Breast epithelium (tissue), 4 donors: ENCODE measurements at places on chromosomes 2 and 18. TPM values are rescaled to one million over a fixed set of nuclear protein-coding genes. Genes with fewer than 3 reads are reported as not detected.

Gene HOXD1
- total RNA-seq, result 1.3 TPM

Gene TUBB8B
- total RNA-seq, result not detected

Gene FBLN7
- 9.2 TPM for total RNA-seq

Gene ASXL3
- 0.98 TPM for total RNA-seq

Gene CERKL
- total RNA-seq, result 0.29 TPM

Gene KCNF1
- total RNA-seq, result 0.29 TPM

DNA sequence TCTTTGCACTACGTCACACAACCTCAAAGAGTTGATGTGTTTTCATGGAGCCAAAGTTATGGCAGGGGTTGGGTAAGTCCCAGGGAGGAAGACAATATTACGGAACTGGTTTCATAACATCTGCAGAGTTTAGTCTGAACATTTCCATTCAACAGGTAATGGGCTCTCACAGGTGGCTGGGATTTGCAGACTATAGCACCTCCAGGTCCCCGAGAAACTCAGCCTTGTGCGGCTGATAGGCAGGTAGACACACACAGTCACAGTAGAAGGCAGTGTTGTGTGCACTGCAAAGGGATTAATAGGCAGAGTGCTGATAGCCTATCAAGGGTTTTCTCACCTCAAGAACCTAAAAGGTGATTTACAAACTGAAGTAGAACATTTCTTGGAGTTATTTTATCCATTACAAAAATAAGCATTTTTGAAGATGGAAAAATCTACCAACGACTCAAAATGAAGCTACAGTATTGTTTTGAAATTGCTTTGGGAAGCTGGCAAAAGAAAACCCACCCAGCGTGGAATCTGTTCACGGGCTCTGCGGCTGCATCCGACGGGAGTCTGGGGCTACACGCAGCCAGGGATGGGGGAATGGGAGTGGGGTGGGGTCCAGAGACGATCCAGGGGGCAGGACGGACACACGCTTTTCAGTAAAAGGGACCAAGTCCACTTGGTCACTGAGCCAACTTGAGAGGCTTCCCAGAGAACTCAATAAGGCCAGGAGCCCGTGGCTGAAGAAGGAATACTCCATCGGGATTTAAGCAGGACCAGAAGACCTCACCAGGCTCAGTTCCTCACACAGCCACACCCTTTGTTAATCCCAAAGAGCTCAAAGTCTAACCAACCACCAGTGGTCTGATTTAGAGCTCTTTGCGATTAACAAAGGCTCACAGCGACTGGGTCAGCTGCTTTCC is 82.9 kb downstream of the CHRNA1 start:
- DNase-seq, result no peak
- H3K4me1 ChIP-seq, result no peaks in the 10 kb centered on the region
- H3K27me3 ChIP-seq, result no peaks in the 10 kb centered on the region
- peak overlapping the region; percentile 90 for H3K27ac ChIP-seq

DNA sequence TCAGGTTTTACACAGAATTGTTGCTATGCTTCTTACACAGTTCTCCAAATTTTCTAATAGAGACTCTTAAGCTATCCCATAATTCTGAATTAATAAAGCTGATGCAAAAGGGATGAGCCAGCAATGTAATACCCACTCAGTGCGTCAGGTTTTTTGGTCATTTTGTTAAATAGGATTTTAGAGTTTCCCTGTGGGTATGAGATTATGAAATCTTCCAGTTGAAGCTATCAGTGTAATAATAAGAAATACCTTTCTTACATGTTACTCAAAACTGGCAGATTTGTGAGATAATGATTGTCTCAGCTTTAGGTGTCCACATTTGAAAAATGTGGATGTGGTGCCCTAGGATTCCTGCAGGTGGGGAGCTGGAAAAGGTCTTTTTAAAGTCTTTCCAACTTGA is 44.5 kb downstream of the SOCS6 start:
- DNase-seq, result no peak
- H3K36me3 ChIP-seq, result no peaks in the 10 kb centered on the region
- no peak overlapping the region for H3K27ac ChIP-seq
- no peak overlapping the region for H3K4me3 ChIP-seq
- H3K27me3 ChIP-seq, result no peaks in the 10 kb centered on the region
- no peaks in the 10 kb centered on the region for H3K4me1 ChIP-seq

DNA sequence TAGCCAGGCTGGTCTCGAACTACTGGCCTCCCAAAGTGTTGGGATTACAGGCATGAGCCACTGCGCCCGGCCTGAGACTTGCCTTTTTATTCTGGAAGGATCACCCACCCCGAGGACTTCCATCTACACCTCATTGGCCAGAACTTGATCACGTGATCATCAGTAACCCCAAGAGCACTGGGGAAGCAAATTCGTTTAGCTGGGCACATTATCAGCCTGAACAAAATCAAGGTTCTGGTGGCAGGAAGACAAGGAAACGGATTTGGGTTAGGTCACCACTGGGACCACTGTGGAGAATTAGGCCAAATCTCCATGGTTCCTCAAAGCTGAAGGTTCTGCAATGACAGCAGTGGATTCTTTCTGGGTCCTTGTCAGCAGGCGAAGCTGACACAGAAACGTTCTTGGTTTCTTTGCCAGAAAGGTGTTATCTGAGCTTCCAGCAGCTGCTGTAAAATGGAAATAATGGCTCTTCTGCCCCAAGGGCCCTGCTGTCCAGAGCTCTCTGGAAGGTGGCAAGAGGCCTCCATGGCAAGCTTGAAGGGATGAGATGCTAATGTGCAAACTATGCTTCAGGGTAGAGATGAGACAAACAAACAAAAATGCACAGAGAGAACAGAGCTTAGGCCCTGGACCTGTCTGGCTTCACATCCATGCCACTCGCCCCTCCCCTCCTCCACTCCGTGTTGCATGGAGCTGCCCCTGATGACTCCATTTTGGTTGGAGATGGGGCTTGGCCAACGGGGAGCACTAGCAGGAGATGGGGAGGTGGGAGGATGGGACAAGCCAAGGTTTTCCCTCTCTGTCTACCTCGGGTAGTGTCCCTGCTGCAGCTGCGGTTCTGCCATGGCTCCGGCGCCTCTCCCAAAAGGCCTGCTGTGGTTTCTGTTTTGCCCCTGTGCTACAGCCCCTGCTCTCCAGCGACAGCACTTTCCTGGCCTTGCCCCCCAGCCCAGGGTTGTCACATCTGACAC is 28.4 kb downstream of the TMEM177 start:
- no peak overlapping the region for H3K27ac ChIP-seq
- H3K27me3 ChIP-seq, result no peaks in the 10 kb centered on the region
- no peak overlapping the region for H3K4me3 ChIP-seq
- DNase-seq, result no peak

DNA sequence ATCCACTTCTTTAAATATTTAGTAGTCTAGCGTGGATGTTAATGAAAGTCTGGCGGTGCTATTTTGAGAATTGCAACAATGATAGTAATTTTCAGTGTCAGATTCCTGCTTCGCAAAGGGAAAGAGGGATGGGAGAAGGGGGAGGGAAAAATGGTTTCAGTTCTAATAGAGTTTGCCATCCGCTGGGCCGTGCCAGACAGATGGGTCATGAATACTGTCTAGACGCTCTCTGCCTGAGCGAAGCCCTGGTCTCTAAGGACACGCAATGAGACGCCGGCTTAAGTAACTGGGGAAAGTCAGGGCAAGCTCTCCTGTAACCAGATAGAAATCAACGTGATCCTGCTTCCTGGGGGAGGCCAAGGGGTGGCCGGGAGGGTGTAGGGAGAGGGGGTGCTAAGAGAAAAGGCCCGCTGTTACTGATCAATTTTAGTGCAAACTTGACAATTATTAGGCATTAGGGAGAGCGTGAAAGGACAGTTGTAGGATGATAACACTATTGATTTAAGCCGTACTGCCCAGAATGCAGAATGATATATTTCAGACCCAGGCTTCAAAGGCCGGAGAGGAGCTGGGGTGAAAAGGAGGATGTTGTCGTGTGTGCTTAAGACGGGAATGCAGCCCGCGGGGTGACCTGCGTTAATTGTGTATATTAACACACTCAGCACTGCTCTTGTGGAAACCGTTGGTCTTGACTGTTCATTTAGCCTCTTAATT is 229.2 kb downstream of the LDLRAD4 start:
- no peaks in the 10 kb centered on the region for H3K4me1 ChIP-seq
- no peak overlapping the region for H3K27ac ChIP-seq
- DNase-seq, result no peak
- H3K27me3 ChIP-seq, result no peaks in the 10 kb centered on the region

DNA sequence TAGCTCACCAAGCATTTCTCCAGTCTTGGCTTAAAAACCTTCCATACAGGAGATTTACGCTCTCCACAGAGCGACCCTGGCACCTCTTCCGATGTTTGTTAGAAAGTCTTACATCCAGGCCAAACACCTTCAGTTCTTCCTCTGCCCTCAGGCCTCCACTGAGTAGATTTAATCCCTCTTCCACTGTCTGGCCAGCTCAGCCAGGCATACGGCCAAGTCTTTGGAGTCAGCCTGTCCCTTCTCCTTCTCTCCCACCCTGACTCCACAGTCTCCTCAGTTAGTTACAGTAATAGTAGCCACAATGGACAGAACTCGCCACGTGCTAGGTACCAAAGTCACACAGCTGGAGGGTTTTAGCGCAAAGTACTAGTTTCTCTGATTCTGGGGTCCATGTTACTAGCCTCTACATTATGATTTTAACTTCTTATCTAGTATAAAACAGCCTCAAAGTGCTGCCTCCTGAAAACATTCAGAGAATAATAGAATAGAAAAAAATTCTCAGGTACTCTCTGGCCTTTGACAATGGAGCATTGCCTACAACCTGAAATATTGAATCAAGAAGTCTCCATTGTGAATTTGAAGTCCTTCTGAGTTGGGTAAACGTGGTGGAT is 39.5 kb downstream of the THNSL2 start:
- H3K27me3 ChIP-seq, result no peaks in the 10 kb centered on the region
- no peak overlapping the region for H3K27ac ChIP-seq
- no peak overlapping the region for H3K4me3 ChIP-seq
- no peaks in the 10 kb centered on the region for H3K36me3 ChIP-seq
- DNase-seq, result no peak

DNA sequence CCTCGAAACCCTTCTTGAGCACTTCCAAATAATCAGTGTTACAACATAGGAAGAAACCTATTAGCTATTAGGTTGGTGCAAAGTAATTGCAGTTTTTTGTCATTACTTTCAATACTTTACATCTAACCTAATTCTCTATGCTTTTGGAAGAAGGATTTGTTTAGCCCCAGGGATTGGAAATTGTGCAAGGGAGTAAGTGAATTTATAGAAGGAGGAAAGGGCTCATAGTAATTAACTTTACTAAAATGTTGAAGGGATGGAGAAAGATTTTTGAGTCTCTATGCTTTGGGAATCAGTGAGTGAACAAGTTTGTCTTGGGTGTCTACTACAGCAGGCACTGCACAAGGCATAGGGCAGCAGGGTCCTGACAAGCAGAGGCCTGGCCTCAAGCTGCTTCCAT is 261.1 kb downstream of the EN1 start:
- DNase-seq, result no peak
- no peaks in the 10 kb centered on the region for H3K36me3 ChIP-seq
- H3K27me3 ChIP-seq, result no peaks in the 10 kb centered on the region
- H3K4me3 ChIP-seq, result no peak overlapping the region
- H3K4me1 ChIP-seq, result no peaks in the 10 kb centered on the region

GRCh38 chr2:176202491-176202890 is 14.0 kb downstream of the HOXD1 start:
- no peak for DNase-seq
- H3K4me3 ChIP-seq, result no peak overlapping the region
- no peak overlapping the region for H3K27ac ChIP-seq
- no peaks in the 10 kb centered on the region for H3K4me1 ChIP-seq
- no peaks in the 10 kb centered on the region for H3K36me3 ChIP-seq
- H3K27me3 ChIP-seq, result no peaks in the 10 kb centered on the region

- peak overlapping the region; percentile 32 for H3K27ac ChIP-seq
- DNase-seq, result no peak
- H3K4me1 ChIP-seq, result no peaks in the 10 kb centered on the region
- H3K27me3 ChIP-seq, result no peaks in the 10 kb centered on the region
- H3K36me3 ChIP-seq, result no peaks in the 10 kb centered on the region
Observed at GRCh38 chr2:21256006-21256405, 132.2 kb downstream of the TDRD15 start.

GRCh38 chr2:100234141-100234540 is 88.2 kb downstream of the LONRF2 start:
- no peak for DNase-seq
- H3K4me1 ChIP-seq, result no peaks in the 10 kb centered on the region

- H3K4me3 ChIP-seq, result no peak overlapping the region
- H3K4me1 ChIP-seq, result no peaks in the 10 kb centered on the region
- no peaks in the 10 kb centered on the region for H3K27me3 ChIP-seq
Observed at GRCh38 chr18:52007105-52007504, 332.9 kb upstream of the DCC start.

DNA sequence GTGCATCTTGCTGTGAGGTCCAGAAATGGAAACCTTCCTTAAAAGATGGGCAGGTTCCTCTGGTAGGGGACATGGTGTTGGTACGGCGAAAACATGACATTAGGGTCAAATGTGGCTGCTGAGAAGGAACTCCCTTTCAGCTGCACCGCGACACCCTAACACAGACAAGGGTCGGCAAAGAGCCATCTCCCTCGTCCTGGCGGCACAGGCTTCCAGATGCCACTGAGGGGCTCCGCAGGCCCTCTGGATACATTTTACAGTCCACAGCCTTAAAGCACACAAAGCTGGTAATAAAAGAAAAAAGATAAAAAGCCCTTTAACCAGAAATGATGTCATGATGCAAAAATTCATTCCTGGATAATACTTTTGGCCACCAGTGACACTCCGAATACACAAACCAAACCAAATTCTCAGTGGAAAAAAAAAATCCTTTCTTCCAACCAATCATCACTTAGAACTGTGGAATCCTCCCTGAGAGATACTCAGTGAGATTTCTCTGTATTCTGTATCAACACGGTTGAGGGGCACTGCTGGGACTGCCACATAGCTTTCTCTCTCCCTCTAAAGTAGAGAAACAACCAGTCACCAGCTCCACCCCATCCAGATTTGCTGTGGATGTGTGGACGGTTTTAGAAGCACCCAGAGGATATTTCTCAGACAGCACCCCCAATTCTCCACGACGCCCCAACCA is 174.8 kb downstream of the HDAC4 start:
- no peak for DNase-seq
- H3K27ac ChIP-seq, result peak overlapping the region; percentile 76
